ENCODE measurements at places on chromosomes 13 and 19.

- no peak for DNase-seq
Measured at GRCh38 chr19:46812977-46813838, 24.8 kb upstream of the SLC1A5 start.

- no peak for DNase-seq
Measured at GRCh38 chr13:26503826-26504594, 53.5 kb upstream of the WASF3 start.

DNA sequence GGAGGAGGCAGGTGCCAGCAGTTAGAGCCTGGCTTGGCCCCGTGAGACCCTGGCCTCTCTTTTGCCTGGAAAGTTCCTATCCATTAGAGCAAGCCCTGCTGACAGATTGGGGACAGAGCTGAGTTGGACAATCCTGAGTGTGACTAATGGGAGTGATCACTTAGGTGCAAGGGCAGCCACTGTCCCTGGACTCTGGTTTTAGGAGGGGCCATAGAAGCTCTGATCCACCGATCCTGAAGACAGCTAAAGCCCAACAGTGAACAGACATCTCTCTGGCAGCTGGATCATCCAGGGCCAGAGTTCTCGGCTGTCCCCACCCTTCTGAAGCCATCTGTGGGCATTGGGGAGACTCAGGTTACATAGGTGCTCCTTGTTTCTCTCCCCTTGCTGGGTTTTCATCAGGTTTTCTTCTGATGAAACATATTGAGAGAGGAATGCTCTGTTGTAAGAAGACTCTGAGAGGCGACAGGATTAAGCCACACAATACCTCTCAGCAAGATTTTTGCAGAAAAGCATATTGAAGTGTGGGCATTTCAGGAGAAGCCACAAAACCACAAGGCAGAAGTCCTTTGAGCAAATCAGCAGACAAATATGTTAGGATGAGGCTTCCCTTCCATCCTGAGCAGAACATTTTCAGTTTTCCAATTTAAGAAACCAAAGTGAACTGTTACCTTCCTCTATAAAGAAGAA is 288.0 kb upstream of the MAB21L1 start:
- DNase-seq: no peak

GRCh38 chr19:28397306-28397705 is 815.6 kb downstream of the UQCRFS1 start:
- no peak for DNase-seq

- DNase-seq: no peak
Measured at GRCh38 chr13:53068585-53069520, 40.2 kb downstream of the OLFM4 start.

- DNase-seq: no peak
Measured at GRCh38 chr19:40009674-40010073, 12.8 kb downstream of the ZNF546 start.

- DNase-seq: no peak
Measured at GRCh38 chr19:13965926-13966683, 13.8 kb downstream of the DCAF15 start.

DNA sequence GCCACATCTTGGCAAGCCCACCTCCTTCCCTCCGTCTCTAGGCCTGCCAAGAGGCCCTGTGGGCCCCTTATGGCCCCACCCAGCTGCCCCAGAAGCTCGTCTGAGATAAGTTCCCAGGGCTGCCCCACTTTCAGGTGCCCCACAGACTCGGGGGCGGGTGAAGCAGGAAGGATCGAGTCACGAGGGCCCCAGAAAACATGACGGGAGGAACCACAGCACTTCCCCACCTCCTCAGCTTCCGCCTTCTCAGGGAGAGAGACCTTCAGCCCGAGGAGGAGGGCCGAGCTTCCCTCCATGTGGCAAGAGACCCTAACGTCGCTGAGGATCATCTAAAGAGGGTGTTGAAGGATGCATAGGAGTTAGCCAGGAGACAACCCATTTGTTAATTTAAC is 4.5 kb upstream of the IL12RB1 start:
- peak; percentile 89 for DNase-seq

GRCh38 chr19:10896851-10897526 is 25.6 kb downstream of the CARM1 start:
- no peak for DNase-seq

DNA sequence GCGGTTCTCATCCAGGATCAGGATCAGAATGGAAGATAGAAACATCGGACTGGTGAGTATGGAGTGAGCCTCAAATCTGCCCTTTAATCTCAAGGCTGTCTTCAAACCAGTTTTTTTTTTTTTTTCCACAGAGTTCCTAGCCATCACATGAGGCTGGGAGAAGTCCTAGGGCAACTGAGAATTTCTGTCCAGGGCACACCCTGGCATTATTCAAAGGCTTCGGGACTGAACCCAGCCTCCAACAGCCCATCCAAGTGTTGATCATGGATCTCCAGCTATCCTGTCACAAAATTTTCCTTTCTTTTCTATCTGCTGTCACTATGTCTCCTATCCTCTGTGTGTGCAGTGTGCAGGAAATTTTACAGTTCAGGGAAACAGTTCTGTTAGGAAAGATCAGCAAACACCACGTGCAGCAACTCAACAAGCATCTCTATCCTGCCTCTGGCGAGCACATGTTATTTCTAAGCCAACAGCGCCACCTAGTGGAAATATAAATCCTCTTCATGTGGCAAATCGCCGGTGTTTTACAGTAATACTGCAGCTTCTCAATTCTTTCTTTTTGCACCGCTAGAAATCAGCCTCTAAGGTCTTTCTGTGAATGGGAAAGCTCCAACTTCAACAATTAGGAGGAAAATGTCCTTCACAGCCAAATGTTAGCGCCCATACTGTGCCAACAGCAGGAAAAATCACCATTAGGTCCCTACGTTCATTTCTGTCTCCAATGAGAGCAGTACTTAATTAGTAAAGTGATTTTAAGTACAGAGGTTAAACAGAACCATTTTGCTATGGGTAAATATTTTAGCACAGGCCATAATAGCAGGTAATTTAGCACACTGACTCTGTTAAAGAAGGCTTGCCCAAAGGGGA is 21.4 kb upstream of the ZNF181 start:
- DNase-seq: peak; percentile 47

- no peak for DNase-seq
Measured at GRCh38 chr13:91169321-91170050, 178.0 kb upstream of the MIR17HG start.

DNA sequence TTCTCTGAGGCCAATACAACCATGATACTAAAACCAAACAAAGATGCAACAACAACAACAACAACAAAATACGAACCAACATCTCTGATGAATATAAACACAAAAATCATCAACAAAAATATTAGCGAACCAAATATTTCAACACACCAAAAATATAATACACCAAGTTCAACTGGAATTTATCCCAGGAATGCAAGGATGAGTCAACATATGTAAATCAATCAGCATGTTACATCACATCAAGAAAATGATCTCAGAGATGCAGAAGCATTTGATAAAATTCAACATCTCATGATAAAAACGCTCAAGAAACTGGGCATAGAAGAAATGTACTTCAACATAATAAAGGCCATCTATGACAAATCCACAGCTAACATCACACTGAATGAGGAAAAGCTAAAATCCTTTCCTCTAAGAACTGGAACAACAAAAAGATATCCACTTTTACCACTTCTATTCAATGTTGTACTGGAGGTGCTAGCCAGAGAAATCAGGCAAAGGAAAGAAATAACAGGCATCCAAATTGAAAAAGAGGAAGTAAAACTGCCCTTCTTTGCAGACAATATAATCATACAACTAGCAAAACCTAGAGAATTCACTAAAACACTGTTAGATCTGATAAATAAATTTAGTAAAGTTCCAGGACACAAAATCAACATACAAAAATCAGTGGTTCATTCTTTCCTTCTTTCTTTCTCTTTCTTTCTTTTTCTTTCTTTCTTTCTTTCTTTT is 2448.7 kb upstream of the PCDH20 start:
- DNase-seq: no peak

GRCh38 chr13:73254827-73255226 is 196.0 kb downstream of the KLF5 start:
- DNase-seq: no peak

DNA sequence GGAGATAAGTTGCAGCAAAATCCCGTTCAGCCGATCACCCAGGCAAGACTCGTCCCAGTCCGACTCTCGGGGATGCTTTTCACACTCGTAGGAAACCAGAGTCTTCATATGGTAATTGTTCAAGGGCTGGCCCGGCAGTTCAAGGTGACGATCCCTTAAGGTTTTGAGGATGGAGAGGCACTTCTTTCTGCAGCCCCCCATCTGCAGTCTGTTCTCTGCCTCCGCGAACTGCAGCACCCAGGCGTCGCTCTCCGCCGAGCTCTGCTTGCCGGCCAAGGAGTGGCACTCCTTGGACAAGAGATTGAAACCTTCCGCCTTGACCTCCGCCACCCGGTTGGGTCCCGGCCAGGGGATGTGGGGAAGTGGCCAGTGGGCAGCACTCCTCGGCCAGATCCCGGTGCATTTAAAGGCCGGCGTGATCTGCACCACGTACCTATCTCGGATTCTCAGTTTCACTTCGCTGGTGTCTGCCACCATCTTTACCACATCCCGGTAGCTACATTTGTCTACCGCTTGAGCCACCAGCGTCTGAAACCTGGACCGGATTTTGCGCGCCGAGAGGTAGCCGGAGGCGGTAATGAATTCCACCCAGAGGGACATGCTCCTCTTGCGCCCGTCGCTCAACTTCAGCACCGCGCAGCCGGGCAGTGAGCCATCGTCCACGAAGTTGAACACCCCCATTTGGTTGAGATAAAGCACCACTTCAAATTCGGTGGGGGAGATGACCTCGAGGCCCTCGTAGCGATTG is 1.1 kb downstream of the MAB21L1 start:
- DNase-seq: no peak

GRCh38 chr13:36436811-36437210 is 4.5 kb downstream of the CCNA1 start:
- DNase-seq: no peak

- no peak for DNase-seq
Measured at GRCh38 chr13:112186091-112186490, 119.1 kb downstream of the SOX1 start.

- DNase-seq: no peak
Measured at GRCh38 chr19:51552608-51552995, 18.5 kb upstream of the ZNF175 start.

DNA sequence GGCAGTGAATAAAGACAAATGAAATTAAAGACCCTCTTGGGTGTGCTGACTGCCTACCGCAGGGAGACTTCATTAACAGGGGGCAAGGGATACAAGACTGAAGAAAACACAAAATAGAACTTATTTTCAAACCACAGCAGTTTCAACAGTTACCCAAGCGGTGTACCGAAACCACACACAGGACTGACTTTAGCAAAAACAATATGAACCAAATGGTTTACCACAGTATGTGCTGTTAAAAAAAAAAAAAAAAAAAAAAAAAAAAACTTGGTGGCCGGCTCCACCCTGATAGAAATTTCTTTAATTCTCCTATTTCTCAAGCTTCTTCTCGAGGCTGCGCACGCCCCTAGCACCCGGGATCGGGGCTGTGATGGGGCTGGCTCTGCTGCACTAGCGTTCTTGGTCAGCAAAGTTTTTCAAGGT is 42.6 kb downstream of the KLF2 start:
- DNase-seq: peak; percentile 74

DNA sequence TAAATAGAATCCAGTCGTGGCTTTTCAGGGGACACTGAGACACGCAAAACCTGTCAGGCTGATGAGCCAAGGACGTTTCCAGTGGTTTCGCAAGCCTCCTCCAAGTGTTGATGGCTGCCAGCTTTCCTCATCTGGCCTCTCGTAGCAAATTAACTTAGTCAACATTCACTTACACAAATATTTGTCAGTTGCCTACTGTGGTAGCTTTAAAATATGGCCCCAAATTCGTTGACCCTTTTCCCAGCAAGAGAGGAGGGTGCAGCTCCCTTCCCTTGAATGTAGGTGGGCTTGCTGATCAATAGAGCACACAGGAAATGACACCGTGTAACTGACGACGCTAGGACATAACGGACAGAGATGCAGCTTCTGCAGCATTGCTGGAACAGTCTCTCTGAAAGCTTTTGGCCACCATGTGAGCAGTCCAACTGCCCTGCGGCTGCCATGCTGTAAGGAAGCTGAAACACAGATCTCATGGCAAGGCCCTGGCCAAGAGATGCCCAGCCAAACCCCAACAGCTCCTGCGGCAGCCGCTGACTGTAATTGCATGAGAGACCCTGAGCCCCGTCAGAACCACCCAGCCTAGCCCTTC is 5.5 kb upstream of the RANBP3 start:
- no peak for DNase-seq

DNA sequence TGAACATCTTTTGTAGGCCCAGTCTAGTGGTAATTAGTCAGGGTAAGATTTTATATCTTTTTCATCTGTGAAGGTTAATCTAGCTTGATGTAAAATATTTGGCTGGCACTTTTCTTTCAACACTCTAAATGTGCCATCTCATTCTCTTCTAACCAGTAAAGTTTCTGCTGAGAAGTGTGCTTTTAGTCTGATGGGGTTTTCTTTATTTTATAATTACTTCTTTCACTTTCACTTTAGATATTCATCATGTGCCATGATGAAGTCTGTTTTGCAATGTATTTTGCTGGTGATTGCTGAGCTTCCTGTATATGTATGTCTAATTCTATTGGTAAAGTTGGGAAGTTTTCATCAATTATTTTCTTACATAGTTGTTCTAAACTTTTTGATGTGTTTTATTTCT is 31.9 kb downstream of the ZNF726 start:
- DNase-seq: no peak

DNA sequence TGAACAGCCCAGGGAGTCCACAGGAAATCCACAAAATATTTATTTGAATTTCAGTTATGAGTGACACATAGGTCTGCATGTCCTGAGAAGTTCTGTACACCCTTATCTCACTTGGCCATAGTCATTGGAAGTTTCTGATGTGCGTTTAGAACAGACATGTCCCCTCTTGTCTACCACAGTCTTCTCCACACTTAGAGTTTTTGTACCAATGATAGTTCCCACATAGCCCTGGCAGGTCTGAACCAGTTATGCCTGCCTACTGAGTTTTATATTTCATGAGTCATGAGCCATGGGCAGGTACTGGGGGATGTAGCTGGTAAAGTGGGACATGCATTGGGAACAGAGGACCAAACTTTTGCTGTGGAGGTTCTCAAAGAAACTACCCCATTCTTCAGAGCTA is 11.3 kb downstream of the ZNF132 start:
- DNase-seq: no peak

DNA sequence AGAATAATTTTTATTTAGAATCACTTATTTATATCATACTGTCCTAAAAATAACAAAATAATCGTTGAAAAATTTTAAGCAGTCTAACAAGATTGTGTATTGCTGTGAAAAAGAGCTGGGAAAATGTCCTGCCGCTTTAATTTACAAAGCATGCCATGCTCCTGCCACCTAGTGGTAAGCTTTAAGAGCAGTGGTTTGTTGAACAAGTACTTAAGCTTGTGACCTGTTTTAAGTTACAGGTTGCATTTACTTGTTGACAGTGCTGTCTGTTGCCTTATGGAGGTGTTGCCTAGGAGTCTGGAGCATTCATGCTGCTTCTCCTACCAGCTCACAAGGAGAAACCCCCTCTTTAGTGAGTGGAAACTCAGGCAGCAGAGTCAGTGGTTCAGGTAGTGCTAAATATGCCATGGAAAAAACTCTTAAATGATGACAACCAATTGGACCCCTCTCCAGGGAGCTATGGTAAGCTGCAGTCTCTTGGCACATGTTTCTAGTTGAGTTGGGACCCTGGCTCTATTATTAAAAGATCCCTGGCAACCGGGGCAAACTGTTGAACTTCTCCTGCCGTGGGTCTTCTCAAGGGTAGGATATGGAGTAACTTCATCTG is 68.4 kb downstream of the SPATA13 start:
- DNase-seq: peak; percentile 45

Data from CD4-positive, alpha-beta T cell treated with Interleukin-15 for 1 hour (primary cell).